Natural killer cell treated with Interleukin-12 subunit alpha and Interleukin-12 subunit beta and Interleukin-15 and Interleukin-18, amount 100 ng/mL, for 72 hours (primary cell): ENCODE measurements at places on chromosomes 6 and 20.

DNA sequence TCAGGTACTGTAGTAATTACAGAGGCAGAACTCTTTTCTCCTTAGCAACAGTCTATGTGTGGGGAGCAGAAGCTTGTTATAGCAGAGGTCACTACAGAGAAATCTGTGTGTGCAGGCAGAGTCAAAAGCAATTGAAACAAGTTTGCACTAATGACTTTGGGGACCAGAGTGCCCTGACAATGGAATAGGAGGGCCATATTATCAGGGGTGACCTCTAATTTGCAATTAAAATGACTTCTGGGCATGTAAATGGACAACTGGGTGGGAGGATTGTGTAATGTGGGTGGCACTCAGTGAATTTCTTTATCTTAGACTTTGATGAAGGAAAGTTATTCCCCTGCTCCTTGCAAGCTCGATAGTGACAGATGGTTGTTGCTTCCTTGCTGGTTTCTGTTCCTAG is 127.2 kb downstream of the PLCB4 start:
- no peak for DNase-seq

GRCh38 chr6:44133003-44133931 is 5.9 kb downstream of the TMEM63B start:
- no peak for DNase-seq

DNA sequence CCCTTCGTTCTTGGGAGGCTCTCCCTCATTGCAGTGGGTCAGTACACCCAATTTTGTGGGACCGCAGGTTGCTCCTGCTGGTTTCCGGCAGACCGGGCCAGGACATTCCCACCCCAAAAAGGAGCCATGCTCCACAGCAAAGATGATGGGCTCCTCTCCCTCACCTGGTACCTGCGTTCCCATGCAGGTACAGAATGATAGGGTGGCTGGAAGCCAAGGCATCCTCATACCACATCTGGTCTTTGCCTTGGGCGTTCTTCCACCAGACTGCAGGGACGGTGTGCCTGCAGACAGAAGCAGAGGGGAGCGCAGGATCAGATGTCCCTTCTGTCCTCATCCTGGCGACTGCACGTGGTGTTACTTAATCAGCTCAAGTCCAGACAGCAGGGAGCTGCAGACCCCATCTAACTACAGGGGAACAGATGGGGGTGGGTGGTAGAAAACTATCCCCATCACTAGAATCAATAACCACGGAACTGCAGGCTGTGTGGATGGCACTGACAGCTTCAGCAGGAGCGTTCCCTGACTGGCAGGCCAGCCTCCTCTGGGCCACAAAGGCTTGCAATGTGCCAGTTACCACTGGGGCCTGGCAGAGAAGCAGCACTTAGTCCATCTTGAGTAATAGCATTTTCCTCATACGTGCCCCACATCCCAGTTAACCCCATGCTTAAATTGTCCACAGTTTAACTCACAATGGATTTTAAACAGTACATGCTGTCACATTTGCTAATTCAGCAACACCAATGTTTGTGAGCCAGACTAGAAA is 70.4 kb downstream of the ABHD12 start:
- DNase-seq, result no peak

DNA sequence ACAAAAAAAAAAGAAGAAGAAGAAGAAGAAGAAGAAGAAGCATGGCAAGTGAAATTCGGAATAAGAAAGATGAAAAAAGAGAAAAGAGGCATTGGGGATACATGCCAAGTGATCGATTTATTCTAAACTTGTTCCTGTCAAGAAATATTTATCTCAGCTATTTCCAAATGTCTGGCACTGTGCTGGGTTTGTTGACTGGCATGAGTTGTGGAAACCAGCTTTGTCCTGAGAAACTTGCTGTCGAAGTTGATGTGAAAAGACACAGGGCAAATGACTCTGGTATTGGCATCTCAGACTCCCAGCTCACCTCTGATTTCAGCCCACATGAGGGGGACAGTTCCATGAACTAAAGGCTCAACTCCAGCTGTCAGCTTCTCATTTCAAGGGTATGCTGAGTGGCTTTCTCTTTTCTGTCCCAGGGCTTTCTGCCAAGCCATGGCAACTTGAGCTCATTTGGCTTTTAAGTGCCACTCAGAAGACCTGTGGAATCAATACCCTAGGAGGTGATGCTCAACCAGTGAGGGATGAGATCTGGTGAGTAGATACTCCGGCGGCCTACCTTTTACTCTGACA is 253.3 kb upstream of the JAG1 start:
- DNase-seq, result no peak

- no peak for DNase-seq
Observed at GRCh38 chr6:24980507-24981385, 45.0 kb upstream of the RIPOR2 start.

DNA sequence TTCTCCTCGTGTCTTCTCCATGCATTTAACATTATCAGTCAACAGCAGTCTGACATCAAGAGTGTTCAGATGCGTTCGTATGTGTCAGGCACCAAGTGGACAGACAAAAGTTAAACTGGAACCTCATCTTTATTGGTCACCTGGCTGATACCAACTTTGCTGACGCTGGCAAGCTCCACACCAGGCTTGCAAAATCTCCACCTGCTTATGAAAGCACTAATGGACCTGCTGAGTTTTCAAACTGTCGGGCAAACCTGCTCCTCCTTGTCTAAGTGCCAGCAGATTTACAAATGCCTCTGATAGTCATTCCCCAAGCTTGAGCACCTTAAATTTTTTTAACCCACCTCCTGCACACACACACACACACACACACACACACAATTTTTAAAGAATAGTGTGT is 27.9 kb upstream of the DSP start:
- DNase-seq, result no peak

DNA sequence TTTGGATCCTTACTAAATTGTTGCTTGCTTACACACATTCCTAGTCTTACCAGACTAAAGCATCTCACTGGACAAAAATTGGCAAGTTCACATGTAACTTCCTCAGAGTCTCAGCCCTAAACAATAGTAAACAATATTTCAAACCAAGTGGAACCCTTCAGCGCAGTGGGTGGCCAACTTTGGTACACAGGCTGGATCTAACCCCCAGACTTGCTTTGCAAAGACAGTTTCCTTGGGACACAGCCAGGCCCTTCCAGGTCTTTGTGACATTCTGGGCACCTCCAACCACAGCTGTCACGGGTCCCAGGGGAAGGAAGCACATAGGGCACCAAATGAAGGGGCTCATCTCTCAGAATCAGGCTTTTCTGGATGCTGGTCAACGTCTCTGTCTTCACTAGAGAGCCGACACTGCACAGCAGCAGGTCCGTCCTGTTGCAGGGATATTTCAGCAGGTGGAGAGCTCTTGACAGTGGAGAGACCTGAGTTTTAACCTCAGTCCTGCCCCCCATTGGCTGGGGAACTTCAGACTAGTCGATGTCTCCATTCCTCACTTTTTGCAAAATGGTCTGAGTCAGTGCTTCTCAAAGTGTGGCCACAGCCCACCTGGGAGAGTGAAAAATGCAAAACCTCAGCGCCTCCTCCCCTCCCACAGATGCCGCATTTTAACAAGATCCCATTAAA is 91.4 kb downstream of the BFSP1 start:
- no peak for DNase-seq

- DNase-seq, result no peak
Observed at GRCh38 chr6:89215391-89215790, 1.8 kb downstream of the GABRR1 start.

GRCh38 chr6:35443341-35444030 is 8.7 kb upstream of the FANCE start:
- DNase-seq, result no peak

- DNase-seq, result no peak
Observed at GRCh38 chr20:20207291-20207690, 155.0 kb downstream of the CFAP61 start.

GRCh38 chr6:24844903-24845302 is 46.2 kb upstream of the ARMH2 start:
- DNase-seq, result no peak

DNA sequence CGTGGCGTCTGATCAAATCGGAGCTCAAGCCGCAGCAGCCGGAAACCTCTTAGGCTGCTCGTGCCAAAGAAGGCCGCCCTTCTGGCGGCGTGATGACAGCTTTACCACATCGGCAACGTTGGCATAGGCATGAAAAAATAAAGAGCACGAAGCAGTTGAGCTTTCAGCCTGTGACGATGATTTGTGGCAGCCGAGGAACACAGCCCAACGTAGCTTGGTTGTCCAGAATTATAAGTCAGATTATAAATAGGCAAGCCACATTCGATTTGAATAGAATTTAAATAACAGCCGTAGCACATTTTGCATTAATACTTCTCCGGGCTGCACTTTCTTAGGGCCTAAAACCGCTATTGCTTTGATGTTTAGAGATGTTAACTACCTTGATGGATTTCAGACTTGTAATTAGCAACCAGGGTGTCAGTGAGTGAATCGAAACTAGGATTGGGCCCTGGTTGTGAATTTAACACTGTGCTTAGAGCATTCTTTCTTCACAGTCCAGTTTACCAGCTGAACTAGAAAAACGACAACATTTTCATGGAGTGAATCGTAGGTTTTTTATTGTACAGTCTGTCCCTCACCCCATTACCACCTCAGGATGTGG is 864 bp upstream of the BCLAF1 start:
- DNase-seq, result peak; percentile 82

GRCh38 chr6:157261606-157262005 is 61.7 kb downstream of the TMEM242 start:
- no peak for DNase-seq

DNA sequence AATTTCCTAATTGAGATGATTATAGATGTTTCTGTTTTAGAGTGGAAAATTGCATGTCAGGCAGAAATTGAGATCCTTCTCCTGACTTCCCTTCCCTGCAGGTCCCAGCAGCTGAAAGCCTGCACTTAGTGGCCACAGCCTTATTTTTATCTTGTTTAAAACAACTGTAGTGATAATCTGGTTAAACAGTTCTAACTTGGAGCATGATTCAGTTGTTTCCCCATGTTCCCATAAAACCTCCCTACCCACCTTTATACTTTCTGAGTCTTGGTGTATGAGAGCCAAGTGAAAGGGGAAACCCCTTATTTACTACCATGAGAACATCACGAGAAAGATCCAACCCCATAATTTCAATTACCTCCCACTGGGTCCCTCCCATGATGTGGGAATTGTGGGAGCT is 195.2 kb downstream of the SLC16A10 start:
- DNase-seq, result no peak

DNA sequence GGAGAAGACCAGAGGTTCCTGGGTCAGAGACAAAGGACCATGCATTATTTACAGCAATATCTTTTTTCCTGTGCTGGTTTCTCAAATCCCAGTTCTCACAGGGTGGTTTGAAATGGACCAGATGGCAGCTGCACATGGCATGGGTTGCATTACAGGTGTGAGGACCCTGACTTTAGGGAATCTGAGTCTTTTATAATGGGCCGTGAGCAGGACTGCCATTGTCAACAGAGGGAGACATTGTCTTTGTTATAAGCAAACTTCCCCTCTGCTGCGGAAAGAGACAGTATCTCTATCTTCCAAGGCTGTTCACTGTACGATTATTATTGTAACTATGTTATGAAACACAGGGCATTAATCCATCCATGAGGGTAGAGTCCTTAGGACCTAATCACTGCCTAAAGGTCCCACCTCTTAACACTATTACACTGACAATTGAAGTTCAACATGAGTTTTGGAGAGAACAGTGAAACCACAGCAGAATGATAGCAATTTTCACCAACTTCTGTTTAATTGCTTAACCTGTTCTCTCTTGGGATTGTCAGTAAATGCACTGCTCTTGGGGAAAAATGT is 156.1 kb upstream of the AGPAT4 start:
- DNase-seq, result no peak

DNA sequence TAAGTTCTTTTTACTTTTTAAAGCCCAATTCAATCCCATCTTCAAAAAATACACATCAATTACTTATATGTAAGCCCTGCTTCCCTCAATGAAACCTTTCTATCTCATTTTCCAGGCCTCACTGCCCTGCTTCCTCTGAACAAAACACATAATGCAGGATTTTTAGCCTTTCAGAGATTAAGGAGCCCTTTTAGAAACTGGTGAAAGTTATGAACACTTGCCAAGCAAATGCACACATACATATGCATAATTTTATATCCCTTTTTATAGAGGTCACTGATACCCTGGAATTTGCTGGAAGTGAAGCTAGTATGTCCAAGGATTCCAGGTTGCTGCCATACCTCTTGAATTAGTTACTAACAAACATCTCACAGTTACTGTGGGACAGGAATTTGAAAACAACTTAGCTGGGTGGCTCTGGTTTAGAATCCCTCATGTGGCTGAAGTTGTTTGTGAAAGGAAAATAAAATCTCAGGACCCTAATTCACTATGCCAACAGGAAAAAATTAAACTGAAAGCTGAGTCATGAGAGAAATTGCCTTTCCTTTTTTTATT is 75.8 kb downstream of the UBE3D start:
- DNase-seq, result no peak

- DNase-seq, result no peak
Observed at GRCh38 chr6:41634657-41635056, 3.6 kb upstream of the MDFI start.

DNA sequence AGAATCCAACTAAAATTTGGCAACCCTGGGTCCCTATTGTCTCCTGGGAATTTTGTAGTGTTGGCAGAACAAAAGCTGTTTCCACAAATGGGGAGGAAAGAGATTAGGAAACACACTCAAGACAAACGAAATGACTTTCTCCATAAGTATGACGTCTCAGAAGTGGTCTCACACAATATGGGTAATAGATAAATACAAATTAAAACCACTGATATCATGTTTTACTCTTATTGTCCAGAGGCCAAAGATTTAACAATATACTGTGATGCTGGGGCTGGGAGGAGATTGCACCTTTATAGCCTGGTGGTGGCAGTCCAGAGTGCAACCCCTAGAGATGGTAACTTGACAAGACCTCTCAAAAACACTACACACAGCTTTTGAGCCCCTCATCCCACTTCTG is 18.6 kb downstream of the FKBP1A start:
- no peak for DNase-seq

- DNase-seq, result no peak
Observed at GRCh38 chr20:49431329-49431728, 51.1 kb downstream of the KCNB1 start.

GRCh38 chr20:59583428-59584277 is 20.7 kb upstream of the PHACTR3 start:
- no peak for DNase-seq
